ENCODE measurements at places on chromosomes 3 and 15.

DNA sequence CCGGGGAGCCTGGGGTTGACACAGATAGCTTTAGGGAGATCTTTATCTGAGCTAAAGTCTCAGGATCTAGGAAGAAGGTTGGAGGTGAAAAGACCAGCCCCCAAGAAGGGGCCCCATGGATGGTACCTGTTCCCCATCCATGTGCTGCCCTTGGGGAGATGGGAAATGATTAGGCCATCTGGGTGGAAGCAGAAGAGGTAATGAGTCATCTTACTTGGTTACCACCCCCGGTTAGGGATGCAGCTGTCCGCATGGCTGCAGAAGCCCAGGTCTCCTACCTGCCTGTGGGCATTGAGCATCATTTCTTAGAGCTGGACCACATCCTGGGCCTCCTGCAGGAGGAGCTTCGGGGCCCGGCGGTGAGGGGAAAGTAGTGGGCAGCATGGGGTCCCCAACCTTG lies 3.1 kb upstream of the CPLX3 start:
- no peak for DNase-seq

DNA sequence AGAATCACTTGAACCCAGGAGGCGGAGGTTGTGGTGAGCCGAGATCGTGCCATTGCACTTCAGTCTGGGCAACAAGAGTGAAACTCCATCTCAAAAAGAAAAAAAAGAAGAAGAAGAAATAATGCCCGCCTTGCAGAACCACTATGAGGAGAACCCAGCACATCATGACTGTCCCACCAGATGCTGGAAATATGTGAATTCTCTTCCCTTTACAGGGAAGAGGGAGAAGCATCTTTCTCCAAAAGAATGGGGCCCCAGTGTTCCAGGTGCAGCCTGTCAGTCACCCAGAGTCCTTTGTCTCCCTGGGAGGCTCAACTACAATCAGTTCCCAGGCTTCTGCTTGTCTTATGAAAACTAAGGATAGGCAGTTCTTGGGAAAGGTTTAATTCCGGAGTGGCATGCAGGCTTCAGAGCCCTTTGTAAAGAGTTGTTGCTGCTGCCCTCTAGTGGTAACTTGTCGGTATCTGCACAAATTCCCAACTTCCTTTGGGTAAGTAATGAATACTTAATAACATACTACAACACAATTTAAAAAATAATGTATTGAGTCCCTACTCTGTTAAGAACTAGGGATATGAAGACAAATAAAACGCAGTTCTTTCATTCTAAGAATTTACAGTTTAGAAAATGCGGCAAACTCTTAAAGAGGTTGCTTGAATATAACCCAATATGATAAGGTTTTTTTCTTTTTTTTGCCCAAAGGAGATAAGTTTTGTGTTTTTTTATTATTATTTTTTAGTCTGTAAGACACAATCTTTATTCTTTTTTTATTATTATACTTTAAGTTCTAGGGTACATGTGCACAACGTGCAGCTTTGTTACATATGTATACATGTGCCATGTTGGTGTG lies 18.6 kb upstream of the TICRR start:
- peak; percentile 68 for DNase-seq

GRCh38 chr3:126356373-126357264 lies 589 bp downstream of the KLF15 start:
- no peak for DNase-seq

DNA sequence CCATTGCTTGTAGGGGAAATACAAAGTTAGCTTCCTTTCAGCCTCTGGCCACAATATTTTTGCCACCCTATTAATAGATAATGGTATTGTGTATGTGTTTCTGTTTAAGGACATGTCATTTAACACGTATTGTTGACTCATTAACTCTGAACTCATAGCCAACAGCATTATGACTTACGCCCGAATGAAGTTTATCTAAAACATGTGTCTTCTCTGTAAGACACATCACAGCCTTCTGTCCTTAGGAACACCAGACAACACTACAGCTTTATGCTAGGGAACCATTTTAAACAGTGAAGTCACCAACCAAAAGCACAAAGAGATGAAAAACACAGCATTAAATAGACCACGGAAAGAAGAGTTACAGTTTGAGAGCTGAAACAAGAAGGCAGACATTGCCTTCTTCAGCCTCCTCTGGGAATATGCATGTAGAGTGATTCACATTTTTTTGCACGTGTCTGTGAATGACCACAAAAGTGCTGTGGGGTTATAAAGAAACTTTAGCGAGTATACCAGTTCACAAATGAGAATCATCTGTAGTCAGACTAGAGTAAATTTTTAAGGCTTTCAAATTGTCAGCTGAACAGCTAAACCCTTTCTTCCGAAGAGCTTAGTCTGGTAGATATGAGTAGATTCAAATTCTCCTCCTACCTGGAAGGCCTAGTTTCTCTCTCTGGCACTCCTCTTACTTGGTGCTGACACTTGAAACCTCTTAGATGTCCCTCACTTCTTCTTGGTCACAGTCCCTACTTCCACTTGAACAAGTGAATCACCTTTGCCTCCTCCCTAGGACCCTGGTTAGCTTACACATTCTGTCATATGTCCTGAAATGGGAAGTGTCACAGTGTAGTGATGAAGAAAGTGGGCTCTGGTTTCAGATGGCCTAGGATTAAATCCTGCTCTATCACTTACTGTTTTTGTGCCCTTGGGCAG lies 32.2 kb downstream of the MCTP2 start:
- no peak for DNase-seq

GRCh38 chr15:86016750-86017149 lies 62.9 kb upstream of the AGBL1 start:
- DNase-seq = no peak

GRCh38 chr15:79812541-79812940 lies 84.3 kb downstream of the MTHFS start:
- DNase-seq = no peak

- DNase-seq = no peak
Measured at GRCh38 chr15:62706317-62706716, 336.2 kb upstream of the TPM1 start.

DNA sequence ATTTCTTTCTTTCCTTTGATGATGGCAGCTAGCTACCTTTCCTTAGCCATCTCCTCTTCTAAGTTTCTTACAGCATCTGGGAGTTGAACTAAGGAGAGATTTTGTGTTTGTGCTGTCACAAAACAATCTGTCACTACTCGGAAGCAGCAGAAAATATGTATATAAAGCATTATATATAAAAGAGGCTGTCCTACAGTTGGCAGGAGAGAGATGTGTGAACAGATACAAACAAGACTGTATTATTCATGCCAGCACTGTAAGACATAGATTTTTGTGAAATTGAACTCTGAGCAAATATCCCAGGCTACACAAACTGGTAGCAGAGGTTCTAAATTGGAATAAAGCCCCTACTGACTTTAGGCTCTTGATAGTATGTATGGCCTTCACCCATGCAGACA lies 577.5 kb upstream of the NECTIN3 start:
- no peak for DNase-seq

- DNase-seq = no peak
Measured at GRCh38 chr15:56893364-56893678, 25.1 kb upstream of the TCF12 start.

DNA sequence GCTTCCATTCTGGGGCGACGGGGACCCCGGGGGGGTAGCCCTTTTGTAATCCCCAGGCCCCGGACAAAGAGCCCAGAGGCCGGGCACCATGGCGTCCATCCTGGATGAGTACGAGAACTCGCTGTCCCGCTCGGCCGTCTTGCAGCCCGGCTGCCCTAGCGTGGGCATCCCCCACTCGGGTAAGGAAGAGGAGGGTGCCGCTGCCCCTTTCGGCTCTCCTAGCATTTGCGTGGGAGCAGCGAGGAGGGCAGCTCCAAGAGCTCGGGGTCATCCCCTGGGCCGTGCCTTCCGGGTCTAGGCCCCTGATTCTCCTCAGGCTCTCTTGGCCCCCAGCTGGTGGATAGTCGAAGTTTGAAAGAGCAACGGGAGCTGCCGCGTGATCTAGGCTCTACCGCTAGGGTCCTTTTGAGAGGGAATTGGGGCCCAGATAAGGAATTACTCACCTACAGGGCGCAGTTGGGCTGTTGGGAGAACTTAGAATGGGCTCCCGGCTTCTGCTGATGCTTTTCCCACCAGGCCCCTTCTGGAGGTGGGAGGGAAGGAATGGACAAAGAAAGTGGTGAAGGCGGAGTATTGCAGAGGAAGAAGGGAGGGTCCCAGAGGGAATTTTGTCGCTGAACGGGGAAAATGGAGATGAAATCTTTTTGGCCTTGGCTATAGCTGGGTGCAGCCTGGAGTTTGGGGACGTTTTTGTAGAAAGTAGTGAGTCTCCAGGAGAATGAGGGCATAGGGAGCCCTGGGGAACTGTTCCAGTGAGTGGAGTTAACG lies 615 bp downstream of the VPS18 start:
- peak; percentile 82 for DNase-seq

DNA sequence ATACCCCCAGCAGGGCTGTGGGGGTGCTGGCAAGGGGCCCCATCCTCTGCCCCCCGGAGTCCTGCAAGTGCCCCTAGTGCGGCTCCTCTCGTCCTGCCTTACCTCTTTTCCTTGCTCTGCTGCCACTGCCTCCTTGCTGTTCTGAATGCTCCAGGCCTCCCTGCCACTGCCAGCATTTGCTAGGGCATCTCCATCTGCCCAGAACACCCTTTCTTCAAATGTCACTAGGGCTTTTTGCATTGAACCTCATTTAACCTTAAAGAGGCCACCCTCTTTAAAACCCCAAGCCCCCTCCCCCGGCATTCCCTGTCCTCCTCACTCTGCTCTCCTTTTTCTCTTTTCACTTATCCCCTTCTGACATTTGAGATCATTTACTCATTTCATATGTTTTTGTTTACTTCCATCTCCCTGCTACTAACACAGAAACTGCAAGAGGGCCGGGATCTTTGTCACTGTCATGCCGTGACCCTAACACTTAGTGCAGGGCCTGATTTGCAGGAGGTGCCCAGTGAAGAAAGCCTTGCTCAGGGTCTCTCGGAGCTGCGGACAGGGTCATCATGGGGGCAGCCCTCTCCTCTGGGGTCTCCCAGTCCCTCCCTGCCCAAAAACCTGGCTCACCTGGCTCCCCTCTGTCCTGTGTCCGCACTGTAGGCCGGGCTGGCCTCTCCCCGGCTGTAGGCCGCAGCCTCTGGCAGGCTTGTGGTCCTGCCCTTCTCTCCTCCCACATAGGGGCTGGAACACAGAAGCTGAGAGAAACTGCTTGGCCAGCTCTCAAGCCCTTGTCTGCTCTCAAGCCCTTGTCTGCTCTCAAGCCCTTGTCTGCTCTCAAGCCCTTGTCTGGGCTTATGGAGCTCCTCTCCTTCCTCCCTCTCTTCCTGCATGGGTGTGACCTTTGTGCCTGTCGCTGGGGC lies at the start of gene ACOX2:
ACOX2 (minus strand) TSS at position 690 of the 911 bp plus-strand sequence. CDS start 2,084 bp downstream, outside the sequence.
- no peak for DNase-seq

DNA sequence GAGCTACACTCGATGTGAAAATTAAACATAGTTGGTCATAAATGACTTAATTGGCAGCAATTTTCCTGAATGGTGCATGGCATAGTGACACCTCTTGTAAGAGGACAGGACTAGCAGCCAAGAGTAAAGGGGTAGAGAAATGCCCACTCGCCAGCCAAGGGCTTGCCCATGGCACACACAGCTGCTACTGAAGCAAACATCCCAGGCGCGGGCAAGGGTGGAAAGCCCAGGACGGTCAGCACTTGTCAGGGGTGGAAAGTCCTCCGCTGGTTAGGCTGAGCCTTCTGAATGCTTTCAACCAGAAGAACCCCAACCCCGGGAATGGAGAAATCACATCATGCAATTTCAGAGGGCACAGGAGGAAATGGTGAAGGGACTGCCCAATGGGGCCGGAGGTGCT lies 31.6 kb downstream of the BDH1 start:
- DNase-seq = no peak

Measured in RWPE1 (cell line).